ENCODE measurements at places on chromosomes 1 and 21.

DNA sequence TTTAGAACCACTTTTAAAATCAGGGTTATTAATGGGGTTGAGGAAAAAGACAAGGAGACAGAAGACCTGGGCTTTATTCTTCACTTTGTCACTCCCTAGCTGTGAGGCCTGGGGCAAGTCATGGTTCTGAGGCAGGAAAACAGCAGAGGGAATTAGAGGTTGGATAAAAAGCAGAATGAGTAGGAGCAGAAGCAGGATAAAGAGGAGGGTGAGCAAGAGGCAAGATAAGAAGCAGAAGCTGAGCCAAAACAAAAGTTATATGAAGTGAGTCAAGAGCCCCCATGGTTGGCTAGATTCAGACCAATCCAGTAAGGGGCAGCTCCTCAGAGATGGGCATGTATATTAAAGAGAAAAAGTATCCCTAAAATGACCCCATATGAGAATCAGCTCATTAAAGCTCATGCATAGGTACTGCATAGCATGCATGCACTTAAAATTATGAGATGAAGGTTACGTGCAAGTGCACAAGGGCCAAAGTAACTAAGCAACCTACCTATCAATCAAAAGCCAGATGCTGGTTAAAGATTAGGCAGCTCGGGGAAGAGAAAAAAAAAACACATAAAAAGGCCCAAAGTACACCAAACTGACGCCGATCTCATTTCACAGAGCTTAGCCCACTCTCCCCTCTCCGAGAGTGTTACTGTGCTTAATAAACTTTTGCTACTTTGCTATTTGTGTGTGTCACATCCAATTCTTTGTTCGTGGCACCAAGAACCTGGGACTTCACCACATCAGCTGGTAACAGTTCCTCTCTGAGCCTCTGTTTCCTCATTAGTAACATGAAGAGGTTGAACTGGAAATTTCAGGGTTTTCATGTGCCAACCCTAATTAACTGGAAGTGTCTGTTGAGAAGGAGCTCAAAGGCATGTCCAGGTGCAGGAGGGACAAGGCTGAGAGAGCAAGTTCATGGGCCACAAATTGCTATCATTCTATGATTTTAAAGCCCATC is 2.2 kb downstream of the AVPR1B start:
- no peak for DNase-seq

- DNase-seq = no peak
Observed at GRCh38 chr1:185017338-185017737, 28.0 kb upstream of the RNF2 start.

GRCh38 chr21:34618941-34619340 is 4.0 kb upstream of the RCAN1 start:
- DNase-seq = no peak

DNA sequence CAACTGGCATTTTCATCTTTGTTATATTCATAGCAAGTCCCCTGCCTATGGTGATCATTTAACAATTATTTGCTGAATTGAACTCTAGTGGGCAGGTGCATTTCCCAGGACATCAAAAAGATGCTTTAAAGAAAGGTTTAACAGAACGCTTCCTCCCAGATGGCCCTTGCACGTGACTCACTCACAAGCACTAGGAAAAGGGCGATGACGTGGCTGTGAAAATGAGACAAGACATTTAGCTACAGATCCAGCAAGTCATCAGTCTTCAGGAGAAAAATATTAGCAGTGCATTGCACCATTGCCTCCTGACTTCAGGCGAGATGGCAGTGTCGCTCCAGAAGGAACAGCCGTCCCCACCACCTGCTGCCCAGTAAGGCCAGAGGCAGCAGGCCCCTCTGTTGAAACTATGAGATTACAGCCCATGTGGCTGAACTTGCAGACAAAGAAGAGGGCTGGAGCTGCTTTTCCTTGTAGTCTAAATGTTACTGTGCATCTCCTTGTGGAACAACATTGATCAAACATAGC is 37.2 kb downstream of the DSCAM start:
- DNase-seq = no peak

DNA sequence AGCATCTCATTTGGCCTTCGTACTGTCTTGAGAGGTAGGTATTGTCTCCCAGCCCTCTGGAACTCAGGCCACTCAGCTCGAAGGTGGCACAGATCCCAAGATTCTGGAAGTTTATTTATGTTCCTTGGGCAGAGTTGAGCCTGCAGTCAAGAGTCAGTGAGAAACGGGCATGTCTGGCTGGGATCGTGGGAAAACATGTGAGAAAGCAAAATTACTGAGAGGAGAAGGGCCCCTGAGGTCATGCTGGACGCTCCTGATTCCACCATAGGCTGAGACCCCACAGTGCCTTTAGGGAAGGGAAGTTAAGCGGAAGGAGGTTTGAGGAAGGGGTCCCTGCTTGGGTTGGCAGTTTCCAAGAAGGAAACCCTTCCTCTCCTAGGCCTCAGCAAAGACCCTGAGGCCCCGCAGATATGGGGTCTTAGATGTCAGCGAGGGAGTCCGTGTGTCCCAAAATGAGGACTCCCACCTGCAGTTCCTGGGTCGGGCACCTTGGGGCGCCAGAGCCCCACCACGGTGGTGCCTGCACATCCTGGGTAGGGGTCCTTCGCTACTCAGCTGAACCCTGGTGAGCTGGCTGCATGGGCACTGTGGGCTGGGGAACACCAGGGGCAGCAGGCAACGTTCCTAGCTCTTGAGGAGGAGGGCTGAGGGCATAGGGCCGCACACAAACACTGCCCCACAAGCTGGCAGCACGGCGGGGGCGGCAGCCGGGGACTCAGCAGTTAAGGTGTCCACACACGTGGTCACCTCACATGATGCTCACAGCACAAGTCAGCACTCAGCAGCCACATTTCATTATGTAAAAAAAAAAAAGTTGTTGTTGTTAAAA is 12.3 kb upstream of the SEMA4A start:
- peak; percentile 62 for DNase-seq

GRCh38 chr1:184792450-184792969 is 37.9 kb upstream of the EDEM3 start:
- DNase-seq = peak; percentile 10

DNA sequence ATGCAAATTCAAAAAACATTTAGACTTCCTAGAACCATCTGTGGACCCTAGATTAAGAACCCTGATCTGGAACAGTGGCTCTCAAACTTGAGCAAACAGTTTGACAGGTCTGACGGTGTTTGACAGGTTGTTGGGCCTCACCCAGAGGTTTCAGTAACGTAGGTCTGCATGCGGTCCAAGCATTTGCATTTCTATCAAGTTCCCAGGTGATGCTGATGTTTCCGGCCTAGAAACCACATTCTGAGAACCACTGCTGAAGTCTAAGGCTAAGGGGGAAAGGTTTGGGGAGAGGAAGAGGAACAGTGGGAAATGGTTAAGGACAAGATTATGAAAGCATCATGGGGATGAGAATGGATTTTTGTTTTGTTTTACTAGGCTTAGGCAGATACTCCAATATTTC is 48.6 kb downstream of the MDM4 start:
- DNase-seq = peak; percentile 33

DNA sequence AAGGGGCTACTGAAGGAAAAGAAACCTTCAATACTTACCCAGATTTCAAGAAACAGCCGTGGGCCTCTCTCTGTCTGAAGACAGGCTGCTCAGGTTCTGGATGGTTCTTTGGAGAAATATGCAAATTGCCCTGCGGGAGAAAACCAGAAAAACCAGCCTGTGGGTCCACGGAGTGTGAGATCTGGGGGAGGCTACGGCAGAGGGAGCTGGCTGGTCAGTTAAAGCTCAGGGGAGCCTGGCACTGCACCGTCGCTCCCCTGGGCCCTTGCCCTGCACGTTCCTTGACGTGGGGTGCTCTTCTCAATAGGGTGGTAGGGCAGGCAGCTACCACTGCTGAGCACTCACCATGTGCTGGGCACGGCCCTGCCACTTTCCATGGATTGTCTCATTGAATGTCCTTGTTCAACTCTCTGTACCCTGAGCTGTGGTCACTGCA is 12.7 kb downstream of the TMCO4 start:
- no peak for DNase-seq

DNA sequence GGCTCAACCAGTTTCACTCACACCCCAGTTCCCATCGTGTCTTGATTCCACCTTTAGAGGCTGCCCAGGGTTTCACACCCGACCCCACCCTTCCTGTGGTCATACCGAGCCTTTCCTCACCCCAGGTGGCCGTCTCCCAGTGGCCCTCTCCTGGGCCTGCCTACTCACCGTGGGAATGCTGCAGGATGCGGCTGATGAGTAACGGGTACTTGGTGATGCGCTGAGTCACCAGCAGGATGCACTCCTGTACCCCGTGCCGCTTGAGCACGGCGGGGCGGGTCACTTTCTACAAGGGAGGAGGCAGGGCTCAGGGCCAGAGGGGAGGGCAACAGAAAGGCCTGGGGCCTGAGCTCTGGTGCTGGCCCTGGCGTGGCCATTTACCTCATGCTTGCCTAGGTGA is 16.4 kb downstream of the ARHGEF2 start:
- no peak for DNase-seq

- no peak for DNase-seq
Observed at GRCh38 chr21:21434944-21435343, 436.7 kb downstream of the NCAM2 start.

DNA sequence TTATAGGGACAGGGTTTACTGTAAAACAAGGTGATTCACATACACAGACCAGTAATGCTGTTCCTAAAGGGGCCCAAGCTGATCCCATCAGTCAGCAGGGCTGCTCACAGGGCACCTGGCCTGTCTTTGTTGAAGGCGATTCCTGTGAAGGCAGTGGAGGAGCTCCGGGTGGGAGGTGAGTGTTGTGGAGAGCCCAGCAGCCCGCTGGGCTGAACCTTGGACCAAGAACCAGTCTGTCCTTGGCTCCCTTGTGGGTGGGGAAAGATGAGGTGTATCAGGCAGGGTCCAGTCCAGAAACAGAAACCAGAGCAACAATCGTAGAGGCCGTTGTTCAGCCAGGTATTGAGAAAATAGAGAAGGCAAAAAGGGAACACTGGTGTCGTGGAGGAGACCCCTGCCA is 12.5 kb downstream of the PDXK start:
- no peak for DNase-seq

DNA sequence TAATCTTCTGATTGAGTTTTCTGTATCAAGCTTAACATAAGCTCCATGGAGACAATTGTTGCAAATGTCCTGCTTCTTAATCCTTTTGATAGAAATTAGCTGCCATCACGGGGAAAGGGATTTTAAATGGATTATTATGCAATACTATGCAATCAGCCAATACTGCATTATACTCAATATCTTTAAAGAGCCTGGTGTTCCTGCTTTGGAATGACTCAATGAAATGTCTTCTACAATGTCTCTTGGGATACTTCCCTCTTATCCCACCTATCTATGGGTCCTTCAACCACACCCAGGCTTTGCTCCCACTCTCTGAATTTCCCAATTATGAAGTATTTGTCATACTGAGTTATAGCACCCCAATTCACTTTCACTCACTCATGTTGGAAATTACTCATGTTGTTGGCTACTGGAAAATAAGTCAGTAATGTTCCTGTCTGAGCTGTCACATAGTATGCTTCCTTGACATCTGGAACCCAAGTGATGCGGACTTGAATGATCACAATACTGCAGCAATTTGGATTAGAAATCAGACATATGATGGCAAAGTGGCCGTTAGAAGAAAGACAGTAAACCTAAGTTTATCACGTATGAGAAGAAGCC is 85.0 kb downstream of the TPR start:
- DNase-seq = no peak

DNA sequence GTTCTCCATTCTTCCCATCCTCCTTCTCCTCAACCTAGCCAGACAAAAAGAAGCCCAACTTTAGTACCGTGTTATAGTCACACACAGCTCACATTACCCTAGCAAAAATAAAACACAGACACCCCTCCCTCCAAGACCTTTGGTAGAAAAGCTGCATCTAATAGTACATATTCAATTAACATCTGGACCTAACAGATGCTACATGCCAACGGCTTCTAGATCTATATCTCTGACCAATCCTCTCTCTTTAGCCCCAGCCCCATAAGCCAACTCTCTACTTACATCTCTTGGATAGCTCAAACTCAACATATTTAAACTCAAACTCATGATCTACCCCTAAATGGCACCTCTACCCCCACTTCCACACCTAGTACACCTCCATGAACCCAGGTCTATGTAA is 233.1 kb downstream of the KCNH1 start:
- DNase-seq = no peak

DNA sequence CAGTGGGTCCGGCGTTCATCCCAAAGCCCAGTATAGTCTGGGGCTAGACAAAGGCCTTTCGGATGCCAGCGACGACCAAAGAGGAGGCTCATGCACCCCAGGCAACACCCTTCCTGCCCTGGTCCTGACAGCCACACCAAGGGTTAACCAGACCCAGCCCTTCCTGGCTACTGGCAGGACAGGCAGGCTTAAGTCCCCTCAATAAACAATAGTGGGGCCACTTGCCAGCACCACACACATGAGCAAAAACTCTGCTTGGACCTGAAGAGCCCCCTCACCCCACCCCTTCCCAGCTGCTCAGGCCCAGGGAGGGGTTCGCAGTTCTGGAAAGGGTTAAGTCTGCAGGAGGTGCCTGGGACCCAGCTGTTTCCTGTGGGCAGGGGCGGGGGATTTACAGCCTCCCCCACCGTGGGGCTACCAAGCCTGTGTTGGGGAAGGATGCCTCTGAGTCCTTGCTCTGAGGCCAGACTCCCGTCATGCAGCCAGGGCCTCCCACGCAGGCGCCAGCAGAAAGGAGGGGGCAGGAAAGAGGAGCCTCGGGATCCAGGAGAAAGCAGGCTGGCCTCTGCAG is 18.2 kb downstream of the PHLDA3 start:
- peak; percentile 17 for DNase-seq

GRCh38 chr1:180948641-180949615 is 36.2 kb downstream of the KIAA1614 start:
- DNase-seq = no peak

DNA sequence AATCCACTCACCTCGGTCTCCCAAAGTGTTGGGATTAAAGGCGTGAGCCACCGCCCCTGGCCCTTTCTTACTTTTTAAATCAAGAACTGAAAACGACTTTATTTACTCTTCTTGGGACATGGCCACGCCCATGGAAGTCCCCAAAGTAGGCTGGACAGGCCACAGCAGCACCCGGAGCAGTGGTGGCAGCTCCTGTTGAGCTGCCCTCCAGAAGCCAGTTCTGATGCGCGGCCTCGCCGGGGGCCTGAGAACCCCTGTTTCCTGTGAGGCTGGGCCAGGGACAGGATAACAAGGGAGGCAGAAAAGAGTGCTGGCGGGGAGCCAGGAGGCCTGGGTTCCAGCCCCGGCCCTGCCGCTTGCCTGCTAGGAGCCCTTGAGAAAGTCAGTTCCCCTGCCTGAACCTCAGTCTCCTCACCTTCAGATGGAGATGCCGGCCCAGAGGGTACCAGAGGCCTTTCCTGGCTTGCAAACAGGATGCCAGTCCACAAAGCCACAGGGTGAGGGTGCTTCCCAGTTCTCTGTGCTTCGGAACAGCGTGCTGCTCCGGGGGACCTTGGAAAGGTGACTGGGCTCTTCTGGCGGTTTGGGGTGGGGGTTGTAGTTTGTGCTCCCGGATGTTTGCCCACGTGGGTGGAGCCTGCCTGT is 59.4 kb downstream of the RUNX3 start:
- DNase-seq = peak; percentile 20

- DNase-seq = no peak
Observed at GRCh38 chr1:220318673-220319072, 46.4 kb upstream of the RAB3GAP2 start.

All from stimulated activated CD4-positive, alpha-beta T cell treated with anti-CD3 and anti-CD28 coated beads, Interleukin-15, amount 100 ng/mL, for 24 hours (primary cell).